ENCODE measurements at places on chromosomes 13 and 19.

- no peak for DNase-seq
These were observed 457.1 kb downstream of the KLF12 start for GRCh38 chr13:73677048-73677601.

- DNase-seq, result no peak
These were observed 64.2 kb downstream of the ARHGAP35 start for GRCh38 chr19:46924874-46925547.

GRCh38 chr19:7657131-7657751, 11.6 kb upstream of the RETN start:
- DNase-seq, result no peak

GRCh38 chr19:17105556-17105955, 30.0 kb downstream of the MYO9B start:
- no peak for DNase-seq

- DNase-seq, result no peak
These were observed 337.0 kb upstream of the SLC10A2 start for GRCh38 chr13:103403148-103403740.
